ENCODE measurements at places on chromosomes 4 and X.

GRCh38 chrX:78643874-78644273 is 15.3 kb downstream of the RTL3 start:
- no peak for DNase-seq

GRCh38 chrX:110384490-110384889 is 25.8 kb downstream of the RTL9 start:
- no peak for DNase-seq

- DNase-seq, result no peak
Measured at GRCh38 chr4:6233929-6234328, 33.6 kb upstream of the JAKMIP1 start.

- no peak for DNase-seq
Measured at GRCh38 chr4:101232074-101232776, 115.1 kb downstream of the PPP3CA start.

- no peak for DNase-seq
Measured at GRCh38 chr4:5385741-5386311, 322.5 kb downstream of the EVC2 start.

GRCh38 chrX:17056868-17057608 is 110.6 kb downstream of the REPS2 start:
- DNase-seq, result no peak

DNA sequence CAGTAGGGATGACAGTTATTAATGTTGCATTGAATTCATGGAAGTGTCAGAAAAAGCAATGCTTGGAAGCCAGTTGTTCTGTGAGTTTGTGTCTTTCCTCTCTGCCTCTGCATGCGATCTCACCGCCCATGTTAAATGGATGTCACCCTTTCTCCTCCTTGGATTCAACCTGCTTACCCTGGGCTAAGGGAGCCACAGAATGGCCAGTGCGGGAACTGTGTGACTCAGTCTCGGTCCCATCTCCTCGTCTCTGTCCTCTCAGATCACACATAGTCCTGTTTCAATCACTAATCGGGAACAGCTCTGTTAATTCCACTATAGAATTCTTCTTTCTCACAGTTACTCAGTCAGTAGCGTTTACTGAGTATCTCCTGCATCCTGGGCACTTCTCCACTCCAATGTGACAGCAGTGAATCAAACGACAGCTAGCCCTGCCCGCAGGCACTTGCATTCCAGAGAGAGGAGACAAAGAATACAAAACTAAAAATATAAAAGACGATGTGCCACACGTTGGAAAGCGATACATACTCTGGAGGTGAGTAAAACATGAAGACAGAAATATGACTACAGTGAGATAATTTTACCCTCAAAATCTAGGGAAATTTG is 53.6 kb upstream of the TLR3 start:
- no peak for DNase-seq

GRCh38 chr4:38574559-38575333 is 89.3 kb upstream of the KLF3 start:
- DNase-seq, result no peak

DNA sequence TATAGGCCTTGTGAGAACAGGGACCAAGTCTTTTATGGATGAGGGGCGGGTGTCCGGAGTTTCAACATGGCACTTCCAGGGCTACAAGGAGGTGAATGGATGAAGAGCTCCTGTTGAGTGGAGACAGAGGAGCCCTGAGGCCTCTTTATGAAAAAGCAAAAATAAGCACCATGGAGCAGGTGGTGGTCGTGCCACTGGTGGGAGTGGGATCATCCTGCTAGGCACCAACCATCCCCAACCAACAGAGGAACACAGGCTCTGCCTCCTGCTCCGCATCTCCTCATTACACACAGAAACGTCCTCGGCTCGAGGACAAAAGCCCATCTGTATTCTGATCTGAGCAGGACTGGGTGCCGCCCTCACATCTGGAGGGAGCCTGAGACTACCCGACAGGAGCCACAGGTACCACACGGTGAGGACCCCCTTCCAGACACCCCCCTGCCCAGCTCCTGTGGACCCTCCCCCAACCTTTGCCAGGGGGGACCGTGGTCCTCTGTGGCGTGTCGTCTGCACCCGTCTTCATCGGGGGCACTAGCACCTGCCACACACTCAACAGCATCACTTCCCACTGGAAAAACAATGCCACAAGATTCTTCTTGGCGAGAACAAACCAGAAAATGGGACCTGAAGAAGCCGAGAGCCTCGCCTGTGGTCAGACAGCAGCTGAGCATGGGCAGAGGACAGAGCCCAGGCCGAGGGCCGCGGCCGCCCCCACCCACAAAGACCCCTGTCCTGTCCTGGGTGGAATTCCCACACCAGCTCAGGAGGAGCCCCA is 3.9 kb upstream of the PDE6B start:
- no peak for DNase-seq

- DNase-seq, result no peak
Measured at GRCh38 chrX:66674506-66674905, 35.6 kb upstream of the EDA2R start.

- DNase-seq, result no peak
Measured at GRCh38 chr4:101958547-101958946, 168.0 kb downstream of the BANK1 start.

DNA sequence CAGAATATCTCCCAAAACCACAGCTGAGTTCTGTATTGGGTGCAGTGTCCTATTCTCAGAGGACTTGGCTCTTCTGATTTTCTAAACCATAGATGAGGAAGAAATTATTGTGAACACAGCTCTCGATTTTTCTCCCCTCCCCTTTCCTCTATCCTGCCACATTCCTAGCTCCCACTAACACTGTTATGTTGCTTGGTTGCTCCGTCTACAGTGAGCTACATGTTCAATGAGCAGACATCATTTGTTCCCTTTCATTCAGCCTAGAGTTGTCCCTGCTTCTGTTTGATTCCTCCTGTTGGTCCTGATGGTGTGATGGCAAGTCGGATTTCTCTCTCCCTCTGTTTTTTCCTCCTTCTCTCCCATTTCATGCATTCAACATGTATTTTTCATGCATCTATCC is 65.9 kb downstream of the DIPK2B start:
- no peak for DNase-seq

DNA sequence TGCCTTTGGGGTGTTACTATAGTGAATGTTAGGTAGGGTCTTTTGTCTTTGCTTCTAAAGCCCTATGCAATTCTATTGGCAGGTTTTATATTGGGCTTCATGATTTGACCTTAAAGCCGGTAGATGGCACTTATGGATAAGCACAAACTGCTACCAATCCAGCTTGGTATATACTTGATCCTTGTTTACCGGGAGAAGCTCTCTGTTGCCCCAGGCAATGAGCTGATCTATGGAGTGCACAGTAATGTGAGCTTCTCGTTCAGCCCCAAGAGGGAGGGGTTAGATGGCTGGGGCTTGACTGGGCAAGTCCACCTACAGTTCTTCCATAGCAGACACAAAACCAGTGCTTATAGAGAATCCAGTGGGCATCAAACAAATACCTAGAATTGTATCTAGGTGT is 287.2 kb upstream of the CT83 start:
- DNase-seq, result no peak

DNA sequence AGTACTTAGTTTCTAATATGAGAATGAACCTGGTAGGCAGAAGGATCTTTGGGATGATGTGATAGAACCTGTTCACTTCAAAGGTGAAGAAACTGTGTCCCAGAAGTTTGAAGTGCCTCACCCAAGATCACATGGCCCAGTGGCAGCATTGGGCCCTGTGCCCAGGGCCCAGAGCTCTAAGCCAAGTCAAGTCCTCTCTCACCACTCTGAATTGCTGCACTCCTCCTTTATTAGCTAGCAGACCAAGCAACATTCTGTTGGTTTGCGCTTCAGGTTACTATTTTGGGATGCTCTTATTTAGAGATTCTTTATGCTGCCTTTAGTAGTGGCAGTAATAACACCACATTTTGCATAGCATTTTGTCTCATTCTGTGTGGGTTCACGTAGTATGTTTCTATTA is 82.7 kb downstream of the PARM1 start:
- DNase-seq, result no peak

GRCh38 chr4:187208651-187209050 is 485.0 kb upstream of the FAT1 start:
- DNase-seq, result no peak

- DNase-seq, result no peak
Measured at GRCh38 chr4:15811703-15812337, 33.7 kb downstream of the CD38 start.

GRCh38 chrX:48935301-48935670 is 16.5 kb upstream of the PIM2 start:
- no peak for DNase-seq

DNA sequence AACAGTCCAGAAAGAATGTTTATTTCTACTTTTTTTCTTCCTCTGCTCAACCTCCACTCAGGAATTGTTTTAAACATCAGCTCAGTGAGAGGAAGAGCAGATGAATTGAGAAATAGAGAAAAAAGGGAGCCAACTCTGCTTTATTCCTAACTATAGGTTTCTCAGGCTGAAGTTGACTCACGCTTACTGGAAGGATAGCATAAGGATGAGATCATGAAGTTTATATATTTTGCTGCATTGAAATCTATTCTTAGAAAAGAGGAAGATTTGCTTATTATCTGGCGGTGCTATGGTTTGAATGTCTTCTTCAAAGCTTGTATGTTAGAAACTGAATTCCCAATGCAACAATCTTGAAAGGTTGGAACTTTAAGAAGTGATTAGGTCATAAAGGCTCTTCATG is 1673.4 kb upstream of the PCDH7 start:
- DNase-seq, result no peak

DNA sequence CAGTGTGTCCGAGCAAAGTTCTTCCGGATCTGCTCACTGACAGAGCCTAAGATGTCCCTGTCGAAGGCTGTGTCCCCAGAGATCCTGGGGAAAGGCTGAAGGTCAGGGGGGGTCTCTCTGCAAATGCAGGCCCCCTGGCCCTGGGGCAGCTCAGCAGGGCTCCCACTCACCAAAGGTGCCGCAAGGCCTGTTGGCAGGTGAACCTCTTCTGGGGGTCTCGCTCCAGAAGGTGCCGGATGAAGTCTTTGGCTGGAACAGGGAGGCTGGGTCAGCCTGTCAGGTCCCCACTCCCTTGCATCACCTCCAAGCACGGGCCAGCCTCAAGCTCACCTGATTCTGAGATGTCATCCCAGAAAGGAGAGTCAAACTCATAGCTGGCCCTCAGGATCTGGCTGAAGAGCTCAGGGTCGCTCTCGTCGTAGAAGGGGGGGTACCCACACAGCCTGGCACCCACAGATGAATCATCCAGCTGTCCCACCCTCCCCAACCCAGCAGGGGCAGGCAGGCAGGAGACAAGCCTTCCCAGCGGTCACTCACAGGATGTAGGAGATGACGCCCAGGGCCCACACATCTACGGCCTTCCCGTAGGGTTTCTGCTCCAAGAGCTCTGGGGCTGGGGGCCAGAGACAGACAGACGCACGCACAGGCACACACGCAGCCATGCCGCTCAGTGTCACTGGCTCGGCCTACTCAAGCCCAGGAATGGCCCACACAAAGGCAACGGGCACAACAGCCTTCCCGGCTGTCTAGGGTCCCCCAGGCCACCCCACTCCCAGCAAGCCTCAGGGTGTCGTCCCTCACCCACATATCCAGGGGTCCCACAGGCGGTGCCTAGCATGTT is 2.6 kb downstream of the PNCK start:
- no peak for DNase-seq

DNA sequence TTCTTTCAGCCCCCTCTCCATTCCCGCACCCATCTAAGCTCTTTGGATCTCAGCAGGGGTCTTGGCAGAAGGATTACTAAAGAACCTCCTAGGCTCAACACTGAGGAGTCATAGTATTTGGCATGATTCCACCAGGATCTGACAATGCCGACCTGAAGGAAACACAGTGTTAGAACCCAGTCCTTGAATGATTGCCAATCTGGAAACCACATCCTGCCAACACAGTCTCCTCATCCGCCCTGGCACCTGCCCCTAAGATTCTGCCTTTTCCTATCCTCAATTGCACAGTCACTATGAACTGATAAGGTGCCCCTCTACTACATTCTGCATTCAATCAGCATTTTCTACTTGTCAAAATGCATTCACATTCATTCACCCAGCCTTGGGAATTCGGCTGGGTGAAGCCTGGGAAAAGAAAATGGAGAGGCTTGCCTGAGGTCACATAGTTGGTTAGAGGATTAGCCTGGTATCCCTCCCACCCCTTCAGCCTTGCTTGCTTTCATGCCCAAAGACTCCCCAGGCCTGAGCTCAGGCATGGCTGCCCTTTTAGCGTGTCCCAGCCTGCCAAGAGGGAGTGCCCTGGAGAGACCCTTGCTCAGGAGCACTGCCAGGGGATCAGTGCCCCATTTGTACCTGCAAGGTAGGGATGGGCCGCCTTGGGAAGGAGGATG is 2.2 kb upstream of the CLDN2 start:
- DNase-seq, result no peak

DNA sequence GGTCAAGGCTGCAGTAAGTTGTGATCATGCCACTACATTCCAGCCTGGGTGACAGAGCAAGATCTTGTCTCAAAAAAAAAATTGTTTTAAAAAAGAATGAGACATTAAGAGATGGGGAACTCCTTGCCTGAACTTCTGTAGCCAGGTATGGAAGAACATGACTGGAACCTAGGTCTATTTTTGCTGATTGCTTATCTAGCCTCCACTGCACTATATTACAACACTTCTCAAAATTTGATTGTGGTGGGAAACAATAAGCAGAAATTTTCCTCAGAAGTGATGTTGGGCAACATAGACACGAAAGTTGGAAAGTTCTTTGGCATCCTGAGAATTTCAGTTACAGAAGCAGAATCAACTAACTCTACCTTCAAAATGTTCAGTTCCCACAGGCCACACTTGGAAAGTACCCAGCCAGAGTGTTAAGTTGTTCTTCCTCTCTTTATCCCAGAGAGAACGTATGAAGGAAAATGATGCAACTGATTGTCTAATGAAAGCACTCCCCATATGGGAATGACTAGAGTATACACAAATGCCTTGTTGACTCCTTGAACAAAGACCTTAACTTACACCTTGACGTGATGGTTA is 50.0 kb downstream of the LUZP4 start:
- no peak for DNase-seq

DNA sequence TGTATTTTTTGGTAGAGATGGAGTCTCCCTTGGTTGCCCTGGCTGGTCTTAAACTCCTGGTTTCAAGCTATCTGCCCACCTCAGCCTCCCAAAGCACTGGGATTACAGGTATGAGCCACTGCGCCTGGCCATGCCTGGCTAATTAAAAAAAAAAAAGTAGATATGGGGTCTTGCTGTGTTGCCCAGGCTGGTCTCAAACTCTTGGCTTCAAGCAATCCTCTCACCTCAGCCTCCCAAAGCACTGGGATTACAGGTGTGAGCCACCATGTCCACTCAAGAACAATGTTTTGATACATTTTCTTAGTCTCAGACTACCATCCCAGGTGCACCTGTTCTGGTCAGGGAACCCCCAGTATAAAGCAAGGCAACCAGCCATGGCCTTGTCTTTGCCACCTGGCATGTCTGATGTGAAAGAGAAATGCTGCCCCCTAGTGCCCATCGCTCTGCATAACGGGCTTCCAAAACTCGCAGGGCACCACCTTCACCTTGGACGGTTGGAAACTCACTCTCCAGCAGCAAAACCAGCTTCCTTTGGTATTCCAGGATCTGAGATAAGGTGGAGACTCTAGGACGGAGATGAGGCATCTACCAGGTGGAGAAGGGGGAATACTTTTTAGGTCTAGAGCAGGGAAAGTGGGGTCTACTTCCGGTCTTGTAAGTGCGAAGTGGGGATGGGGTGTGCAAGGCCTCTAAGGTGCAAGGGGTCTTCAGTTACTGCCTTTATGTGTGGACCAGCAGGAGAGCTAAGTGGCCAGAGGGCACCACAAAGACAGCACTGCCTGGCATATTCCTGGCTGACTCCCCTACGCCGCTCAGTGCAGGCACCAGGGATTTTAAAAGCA is 47.7 kb upstream of the AFAP1 start:
- peak; percentile 42 for DNase-seq

Measured in GM18507 (cell line).